ENCODE measurements at places on chromosomes 1 and 21. TPM values are rescaled to one million over a fixed set of nuclear protein-coding genes. Genes with fewer than 3 reads are reported as not detected.

Gene CREB3L4
- total RNA-seq = 28.4 TPM

Gene INSRR
- total RNA-seq = not detected

Gene SAMD13
- total RNA-seq = 0.24 TPM

DNA sequence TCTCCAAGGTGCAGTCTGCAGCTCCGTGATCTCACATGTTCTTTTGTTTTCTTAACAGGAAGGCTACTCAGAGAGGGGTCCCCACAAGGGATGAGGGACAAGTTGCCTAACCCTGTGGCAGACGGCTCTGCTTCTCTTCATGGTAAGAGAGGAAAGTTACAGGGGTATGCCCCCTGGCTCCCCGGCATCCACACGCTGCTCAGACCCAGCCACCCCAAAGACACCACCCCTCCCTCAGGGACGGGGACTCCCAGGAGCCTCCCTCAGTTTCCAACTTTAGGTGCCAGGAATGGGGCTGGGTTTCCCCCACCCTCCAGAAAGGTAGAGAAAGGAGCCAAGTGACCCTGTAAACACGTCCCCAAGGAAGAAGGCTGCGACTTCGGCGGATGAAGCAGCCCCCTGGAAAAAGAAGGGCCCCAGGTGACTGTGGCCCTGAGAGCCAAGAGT lies 19.7 kb downstream of the OPTC start:
- DNase-seq = no peak

- no peak for DNase-seq
Observed at GRCh38 chr1:63703701-63704107, 70.1 kb upstream of the ROR1 start.

GRCh38 chr1:6795661-6796060 lies 10.4 kb downstream of the CAMTA1 start:
- DNase-seq = peak; percentile 71

DNA sequence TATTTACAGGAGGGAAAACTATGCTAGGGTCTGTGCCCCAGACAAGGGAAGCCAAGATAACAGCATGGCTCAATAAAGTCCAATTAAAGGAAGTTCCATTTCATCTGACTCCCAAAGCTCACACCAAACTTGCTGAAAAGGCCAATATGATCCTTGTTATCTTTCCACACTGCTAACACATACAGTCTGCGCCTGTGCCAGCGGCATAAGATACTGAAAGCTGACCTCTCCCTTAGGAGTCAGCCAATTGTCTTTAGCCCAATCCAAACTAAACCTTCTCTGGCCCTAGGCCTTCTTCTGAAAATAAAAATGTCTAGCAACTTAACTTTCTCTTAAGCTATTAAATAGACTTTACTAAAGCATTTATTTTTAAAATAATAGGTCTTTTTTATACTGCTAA lies 179.0 kb upstream of the PLD5 start:
- DNase-seq = no peak

DNA sequence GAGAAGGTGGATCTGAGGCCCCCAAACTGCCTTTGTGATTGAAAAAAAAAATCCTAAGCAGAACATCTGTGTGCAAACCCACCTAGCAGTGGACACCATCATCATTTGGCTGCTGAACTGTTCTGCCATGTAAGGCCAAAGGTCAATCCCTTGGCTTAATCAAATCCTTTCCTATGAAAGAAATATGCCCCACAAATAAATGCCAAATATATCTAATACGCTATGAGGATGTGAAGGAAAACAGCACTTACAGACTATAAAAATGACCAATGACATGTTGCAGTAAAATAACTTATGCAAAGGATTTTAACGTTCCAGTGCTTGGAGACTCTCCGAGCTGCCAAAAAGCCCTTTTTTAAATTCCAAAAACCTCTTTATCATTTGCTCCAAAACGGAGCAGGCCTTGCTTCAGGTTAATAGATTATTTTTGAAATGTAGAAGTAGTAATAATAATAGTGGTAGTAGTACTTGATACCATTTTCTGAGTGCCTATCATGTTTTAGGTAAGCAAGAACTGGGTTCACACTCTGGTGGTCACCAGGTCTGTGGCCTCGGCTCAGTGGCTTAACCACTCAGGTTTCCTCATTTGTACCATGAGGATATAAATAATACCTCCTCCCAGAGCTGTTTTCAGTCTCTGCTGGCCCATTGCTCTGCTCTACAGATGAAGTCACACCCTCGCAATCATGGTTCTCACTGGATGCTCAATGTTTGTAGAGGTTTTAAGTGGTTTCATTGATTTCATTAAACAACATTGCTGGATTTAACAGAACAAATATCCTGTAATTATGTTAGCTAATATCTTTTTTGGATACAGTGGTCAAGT lies 47.9 kb upstream of the EDEM3 start:
- no peak for DNase-seq

DNA sequence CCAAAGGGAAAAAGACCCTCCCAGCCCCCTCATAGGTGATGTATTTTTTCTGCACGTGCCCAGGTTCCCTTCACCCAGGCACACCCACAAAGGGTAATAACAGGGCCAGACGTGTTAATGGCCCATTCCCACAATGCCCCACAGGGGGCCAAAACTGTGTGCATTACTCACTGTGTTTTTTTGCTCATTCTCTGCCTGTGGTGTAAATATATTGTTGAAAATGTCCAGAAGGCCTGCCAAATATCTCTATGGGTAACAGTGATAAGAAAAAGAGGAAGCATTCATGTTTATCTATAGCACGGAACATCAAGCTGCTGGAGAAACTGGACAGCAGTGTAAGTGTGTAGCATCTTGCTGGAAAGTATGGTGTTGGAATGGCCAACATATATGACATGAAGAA lies 21.9 kb downstream of the RHEX start:
- no peak for DNase-seq

All from A172 (cell line).